ENCODE measurements at places on chromosomes 2 and 18. TPM values are rescaled to one million over a fixed set of nuclear protein-coding genes. Genes with fewer than 3 reads are reported as not detected.

DNA sequence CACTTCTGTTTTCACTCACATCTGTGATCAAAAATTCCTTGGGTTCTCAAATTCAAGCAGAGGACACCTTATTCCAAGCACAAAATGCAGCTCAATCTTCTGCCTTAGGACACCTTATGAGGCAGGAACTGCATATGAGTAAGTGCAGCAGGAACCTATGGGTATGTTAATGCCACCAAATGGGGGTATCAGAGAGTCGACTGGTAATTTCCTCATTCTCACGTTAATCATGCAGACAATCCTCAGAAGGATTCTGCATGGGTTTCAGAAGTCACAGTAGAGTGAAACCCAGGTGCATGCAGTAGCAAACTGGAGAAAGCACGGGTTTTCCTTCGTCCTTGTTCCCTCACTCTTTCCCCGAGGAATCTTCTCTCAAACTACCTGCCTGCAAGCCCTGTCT, 452.8 kb downstream of the CBLN2 start:
- no peak for DNase-seq
- H3K36me3 ChIP-seq, result no peaks in the 10 kb centered on the region
- no peaks in the 10 kb centered on the region for H3K27me3 ChIP-seq
- H3K4me3 ChIP-seq, result no peak overlapping the region
- no peaks in the 10 kb centered on the region for H3K4me1 ChIP-seq

- DNase-seq, result no peak
- H3K4me3 ChIP-seq, result no peak overlapping the region
- no peaks in the 10 kb centered on the region for H3K4me1 ChIP-seq
Measured at GRCh38 chr2:216194561-216194960, 85.4 kb downstream of the XRCC5 start.

DNA sequence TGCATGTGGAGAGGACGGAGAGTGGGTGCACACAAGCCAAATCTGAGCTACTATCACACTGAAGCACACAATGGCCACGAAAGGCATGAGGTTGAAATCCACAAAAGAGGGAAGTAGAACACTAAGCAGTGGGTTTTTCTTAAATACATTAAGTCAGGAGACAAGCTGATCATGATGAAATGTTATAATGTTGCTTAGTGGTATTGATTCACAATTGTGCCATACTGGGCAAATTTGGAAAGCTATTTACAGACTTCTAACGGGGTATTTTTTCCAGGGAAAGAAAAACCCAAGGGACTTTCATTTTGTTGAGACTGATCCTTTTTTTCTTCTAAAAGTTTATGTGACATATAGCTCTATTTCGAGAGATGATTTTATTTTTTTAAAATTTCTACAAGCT, 100.8 kb upstream of the CNGA3 start:
- H3K27me3 ChIP-seq, result no peaks in the 10 kb centered on the region
- no peak for DNase-seq
- H3K4me1 ChIP-seq, result no peaks in the 10 kb centered on the region
- no peak overlapping the region for H3K27ac ChIP-seq
- H3K4me3 ChIP-seq, result no peak overlapping the region
- no peaks in the 10 kb centered on the region for H3K36me3 ChIP-seq

GRCh38 chr18:55996717-55997116, 408.7 kb upstream of the TCF4 start:
- no peaks in the 10 kb centered on the region for H3K4me1 ChIP-seq
- no peaks in the 10 kb centered on the region for H3K36me3 ChIP-seq
- no peak overlapping the region for H3K27ac ChIP-seq
- no peak overlapping the region for H3K4me3 ChIP-seq

Gene TYMS
- 307 TPM for total RNA-seq

Gene MAPK4
- total RNA-seq, result not detected

Gene PLCL1
- total RNA-seq, result 0.71 TPM

Gene RAPGEF4
- total RNA-seq, result not detected
